Stimulated activated CD8-positive, alpha-beta memory T cell treated with anti-CD3 and anti-CD28 coated beads, Interleukin-4, amount 100 ng/mL, for 1 hour (primary cell): ENCODE measurements at places on chromosomes 6 and 20.

GRCh38 chr20:24783631-24784492, 165.2 kb upstream of the CST7 start:
- DNase-seq, result no peak

- no peak for DNase-seq
Observed at GRCh38 chr6:138007014-138007472, 100.2 kb downstream of the PERP start.

DNA sequence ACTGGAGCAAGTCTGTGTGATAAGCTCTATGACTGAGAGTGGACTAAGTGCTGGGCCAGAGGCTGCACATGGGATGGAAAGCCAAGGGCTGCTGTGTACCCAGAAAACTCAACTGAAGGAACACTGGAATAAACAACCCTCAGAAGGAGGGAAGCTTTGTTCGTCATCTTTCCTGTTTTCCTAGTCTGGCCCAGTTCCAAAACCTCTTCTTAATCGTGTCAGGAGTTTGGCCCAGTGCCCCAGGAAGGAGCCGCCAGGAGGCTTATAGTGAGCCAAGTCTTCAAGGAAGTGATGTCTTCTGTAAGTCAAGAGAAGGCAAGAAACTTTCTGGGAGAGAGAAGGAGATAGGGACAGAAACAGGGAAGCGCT, 23.3 kb upstream of the TOP1 start:
- no peak for DNase-seq

GRCh38 chr6:73560182-73560732, 39.4 kb upstream of the EEF1A1 start:
- DNase-seq, result no peak

- DNase-seq, result no peak
Observed at GRCh38 chr20:46214824-46215488, 93.3 kb downstream of the CDH22 start.

DNA sequence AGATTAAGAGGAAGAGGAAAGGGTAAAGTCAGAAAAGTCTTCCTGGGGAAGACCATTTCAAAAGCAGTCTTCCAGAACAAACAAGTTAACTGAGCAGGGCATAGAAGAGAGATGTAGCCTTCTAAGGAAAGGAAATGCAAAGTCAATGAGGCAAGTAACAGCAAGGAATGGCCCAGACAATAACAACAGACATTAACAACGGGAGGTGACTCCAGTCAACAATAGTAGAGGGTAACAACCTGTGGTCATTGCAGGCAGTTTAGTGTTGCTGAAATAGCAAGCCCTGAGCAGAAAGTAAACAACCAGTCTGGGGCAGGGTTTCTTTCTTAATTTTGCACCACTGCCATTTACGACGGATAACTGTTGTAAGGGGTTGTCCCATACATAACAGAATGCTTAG, 2.1 kb downstream of the MDN1 start:
- DNase-seq, result no peak

DNA sequence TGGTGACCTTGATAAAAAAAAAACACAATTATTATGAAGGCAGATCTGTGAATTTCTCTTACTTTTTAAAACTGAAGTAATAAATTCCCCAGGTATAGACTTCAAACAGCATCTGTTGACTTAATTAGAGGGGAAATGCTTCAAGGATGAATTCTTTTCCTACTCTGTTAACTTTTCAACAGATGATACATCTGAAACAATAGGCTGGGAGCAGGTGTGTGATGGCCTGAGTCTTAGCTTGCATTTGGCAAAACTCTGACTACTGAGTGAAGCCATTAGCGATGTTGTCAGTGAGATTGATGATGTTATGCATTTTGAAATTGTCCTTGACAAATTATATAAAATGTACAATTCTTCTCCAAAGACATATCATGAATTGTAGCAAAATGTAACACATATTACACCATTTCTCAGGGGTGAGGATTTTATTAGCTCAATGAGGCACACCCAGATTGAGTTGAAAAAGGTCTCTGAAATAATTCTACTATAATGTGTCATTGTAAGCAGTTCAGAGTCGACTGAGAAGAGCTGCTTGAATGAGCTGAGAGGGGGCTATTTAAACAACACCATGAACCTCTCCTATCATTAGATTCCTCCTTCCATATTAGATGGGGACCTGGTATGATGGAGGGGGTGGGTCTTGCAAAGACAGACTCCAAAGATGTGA, 39.6 kb upstream of the OGFRL1 start:
- no peak for DNase-seq

- no peak for DNase-seq
Observed at GRCh38 chr6:26476896-26477295, 19.1 kb downstream of the BTN2A1 start.

GRCh38 chr6:158571826-158572652, 12.1 kb downstream of the TMEM181 start:
- DNase-seq, result no peak

DNA sequence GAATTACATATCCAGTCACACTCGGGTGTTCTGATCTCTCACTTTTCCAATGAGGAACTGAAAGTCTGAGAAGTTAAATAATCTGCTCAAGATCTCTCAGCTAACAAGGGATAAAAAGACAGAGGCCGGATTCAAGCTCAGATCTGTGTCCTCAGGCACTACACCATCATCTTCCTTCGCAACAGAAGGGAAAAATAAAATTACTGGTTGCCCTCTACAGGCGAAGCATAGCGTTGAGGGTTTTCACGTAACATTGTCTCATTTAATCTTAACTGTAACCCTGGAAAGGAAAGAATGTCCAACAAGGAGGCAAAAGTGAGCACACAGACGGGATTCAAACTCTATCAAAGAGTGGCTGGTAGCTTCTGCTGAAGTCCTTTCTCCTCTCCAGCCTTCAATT, 67.8 kb upstream of the ANKEF1 start:
- DNase-seq, result no peak

GRCh38 chr6:132218059-132218696, 183.1 kb downstream of the MOXD1 start:
- no peak for DNase-seq

DNA sequence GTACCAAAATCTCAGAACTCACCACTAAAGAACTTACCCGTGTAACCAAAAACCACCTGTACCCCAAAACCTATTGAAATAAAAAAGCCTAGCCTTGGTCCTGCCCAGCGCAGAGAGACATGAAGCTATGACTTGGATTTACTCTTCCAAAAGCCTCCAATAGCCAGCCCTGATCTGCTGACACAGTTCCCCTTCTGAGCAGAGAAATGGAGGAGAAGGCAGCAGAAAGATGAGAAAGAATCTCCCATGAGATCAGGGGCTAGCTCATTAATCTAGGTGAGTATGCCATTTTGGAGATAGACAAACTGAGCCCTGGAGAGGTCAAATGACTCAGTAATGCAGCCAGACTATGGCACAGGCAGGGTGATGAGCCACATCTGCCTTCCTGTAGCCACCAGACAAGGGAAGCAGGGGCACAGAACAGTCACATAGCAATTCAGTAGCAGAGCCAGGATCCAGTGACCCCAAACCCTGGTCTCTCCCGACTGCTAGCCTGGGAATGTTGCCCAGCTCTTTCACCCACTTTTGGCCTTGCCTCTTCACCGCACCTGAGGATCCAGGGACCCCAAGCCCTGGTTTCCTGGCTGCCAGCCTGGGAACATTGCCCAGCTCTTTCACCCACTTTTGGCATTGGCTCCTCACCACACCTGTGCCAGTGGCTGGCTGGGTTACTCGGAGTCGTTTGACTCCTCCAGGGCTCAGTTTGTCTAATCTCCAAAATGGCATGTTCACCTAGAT, 7.2 kb upstream of the SDCBP2 start:
- DNase-seq, result no peak

DNA sequence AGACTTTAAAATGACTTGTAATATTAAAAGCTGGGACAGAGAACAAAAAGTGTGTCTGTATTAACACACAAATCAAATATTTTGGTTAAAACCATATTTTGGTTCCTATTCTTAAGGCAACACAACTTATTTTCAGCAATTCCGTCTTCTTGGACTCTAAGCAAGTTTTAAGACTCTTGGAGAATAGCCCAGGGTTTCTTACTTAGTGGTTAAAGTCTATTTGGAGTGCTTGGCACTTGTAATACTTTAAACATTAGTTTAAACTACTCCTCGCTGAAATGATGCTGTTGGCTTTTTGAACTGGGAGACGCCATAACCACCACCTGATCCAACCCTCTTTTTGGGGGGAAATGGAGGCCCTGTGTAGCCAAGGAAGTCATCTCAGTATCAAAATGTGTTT, 109.7 kb upstream of the GMDS start:
- DNase-seq, result no peak
